Stimulated activated CD8-positive, alpha-beta memory T cell treated with anti-CD3 and anti-CD28 coated beads, Interleukin-7, amount 100 ng/mL, for 1 hour (primary cell): ENCODE measurements at places on chromosomes 1 and 21.

DNA sequence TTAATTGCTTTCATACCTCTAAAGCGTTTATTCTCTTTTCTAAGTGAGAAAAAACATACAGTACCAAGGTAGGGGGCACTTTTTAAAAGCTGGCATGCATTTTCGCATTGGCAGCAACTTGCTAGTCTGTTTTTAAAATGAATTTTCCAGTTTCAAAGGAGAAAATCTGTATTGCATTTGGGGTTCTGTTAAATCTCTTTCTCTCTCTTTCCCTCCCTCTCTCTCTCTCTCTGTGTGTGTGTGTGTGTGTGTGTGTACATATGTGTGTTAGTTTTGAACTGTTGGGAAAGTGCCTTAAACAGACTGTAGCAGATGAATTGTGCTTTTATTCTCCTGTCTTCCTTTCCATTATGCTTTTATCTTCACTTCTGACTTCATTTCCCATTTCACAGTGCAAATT, 7.3 kb downstream of the NIBAN1 start:
- no peak for DNase-seq

GRCh38 chr1:40132383-40133311, 28.5 kb upstream of the RLF start:
- DNase-seq, result no peak

- no peak for DNase-seq
Measured at GRCh38 chr1:231334079-231334666, 3.5 kb downstream of the EXOC8 start.

DNA sequence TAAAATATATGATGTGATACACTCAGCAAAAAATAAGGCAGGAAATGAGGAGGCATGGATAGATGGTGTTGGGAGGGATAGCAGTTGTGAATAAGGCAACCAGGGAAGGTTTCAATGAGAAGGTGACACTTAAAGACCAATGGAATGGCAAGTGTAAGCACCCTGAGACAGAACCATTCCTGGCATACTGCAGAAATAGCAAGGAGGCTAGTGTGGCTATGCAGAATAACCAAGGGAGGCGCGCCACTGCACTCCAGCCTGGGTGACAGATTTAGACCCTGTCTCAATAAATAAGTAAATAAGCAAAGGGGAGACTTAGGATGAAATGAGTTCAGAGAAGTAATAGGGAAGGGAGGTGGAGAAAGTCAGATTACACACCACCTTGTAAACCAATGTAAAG, 113.9 kb downstream of the TOMM20 start:
- no peak for DNase-seq

DNA sequence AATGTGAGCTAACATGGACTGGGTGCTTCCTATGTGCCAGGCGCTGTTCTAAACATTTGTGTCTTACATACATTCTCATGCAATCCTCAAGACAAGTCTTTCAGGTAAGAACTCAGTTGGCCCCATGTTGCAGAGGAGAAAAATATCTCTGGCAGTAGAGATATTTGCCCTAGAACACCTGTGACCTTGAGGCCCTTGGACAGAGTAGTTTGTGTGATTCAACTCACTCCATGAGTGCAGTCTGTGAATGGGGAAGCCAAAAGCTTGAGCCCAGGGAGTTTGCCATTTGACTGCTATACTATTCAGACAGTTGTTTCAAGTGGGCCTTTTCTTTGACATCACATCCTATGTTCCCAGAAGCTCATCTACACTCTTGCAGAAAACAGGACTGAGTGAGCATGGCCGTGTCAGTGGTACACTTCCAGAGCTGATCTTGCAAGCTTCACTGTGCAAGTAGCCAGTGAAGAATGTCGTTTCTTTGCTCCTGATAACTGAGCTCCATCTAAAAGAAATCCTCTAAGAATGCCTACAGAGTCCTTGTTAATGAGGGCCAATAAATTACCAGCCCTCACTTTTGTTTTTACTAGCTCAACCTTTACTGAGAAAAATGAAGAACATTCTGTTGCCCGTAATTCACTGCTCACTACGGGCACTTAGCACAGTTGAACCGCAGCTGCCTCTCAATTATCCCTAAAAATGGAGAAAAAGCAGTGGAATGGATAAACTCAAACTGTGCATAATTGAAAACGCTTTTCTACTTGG, 98.7 kb upstream of the C8B start:
- DNase-seq, result no peak

DNA sequence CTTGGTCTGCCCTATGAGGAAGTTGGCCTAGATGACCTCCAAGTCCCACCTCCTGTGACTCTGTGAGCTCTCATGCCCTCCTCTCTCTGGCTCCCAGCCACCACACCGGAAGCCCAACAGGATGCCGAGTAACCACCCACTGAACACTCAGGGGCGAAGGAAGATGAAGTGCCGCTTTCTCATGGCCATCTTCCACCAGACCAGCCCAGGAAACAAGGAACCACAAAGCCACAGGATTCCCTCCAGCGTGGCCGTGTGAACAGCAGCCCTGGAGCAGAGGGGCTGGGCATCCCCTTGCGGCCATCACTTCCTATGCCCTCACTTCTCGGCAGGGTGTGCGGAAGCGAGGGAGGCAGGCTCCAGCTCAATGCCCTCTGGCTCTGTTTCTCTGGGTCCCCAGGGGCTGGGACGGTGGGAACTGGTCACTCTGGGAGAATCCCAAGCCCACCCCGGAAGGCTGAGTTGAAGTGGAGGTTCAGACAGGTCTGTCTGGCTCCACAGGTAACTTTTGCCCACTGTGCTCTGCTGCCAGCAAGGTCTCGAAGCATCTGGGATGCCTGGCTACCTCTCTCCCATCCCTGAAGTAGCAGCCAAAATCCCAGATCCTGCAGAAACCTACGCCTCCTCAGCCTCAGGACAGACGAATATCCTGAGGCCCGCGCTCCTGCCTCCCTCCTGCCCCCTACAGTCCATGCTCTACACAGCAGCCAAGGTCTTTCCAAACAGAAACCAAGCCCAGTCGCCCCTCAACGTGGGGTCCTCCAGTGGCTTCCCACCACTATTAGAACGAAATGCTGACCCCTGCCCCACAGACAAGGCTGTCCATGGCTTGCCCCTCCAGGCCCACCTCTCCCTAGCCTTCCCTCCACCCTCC, 44.2 kb upstream of the ECE1 start:
- DNase-seq, result peak; percentile 57

DNA sequence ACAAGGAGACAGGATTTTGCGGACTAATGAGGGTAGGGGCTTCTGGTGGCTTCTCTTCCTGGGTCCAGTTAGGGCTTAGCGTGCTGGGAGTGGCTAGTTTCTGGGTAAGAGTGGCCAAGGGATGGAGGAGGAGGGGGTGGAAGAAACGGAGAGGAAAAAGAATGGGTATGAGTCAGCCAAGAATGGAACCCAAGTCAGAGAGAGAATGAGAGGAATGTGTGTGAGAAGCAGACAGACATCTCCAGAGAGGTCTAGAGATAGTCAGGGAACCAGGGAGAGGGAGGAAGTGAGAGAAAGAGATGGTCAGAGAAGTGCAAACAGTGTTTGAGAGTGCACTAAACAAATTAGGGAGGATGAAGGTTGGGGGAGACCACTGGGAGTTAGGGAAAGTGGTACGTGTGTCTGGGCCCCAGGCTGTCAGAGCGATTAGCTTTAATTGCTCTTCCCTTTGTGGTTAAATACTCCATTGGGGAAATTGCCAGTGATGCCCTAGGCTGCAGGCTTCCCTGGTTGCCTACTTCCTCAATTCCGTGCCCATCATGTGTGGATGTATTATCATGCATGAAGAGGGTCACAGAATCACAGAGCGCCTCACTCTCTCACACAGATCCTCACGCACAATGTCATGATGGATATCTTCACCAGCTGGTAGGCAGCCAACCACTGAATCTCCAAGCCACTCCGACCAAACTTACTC, 1.4 kb downstream of the PEA15 start:
- DNase-seq, result no peak

DNA sequence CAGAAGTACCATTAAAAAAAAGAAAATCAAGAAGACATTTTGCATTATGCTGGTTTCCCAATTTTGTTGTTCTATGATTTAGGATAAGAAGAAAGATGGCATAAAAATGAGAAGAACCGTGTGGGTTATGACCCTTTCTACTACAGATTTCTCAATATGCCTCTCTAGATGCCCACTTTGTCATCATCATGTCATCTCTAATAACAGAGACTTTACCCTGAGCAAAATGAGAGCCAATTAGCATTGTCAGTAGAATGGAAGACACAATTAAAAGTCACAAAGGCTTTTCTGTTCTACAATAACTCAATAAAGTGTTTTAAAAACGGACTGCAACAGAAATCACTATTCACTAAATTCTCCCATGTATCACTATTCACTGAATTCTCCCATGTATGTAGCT, 85.5 kb downstream of the RAB3GAP2 start:
- no peak for DNase-seq

DNA sequence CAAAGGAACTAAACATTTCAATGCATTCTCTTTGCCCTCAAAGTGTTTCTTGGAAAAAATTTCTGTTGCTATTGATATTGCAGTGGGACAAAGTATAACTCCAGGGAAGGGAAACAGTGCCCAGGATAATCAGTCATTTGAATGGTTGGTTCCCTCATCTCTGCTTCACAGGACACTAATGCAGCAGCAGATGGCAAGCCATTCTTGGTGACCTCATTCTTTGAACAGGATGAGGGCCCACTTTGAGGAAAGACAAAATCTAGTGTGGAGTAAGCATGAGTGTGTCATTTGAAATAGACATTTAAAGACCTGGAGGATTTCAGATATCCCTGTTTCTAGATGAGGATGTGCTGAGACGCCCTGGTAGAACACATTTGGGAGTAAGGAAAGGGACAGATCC, 32.3 kb downstream of the CHRM3 start:
- DNase-seq, result no peak

- no peak for DNase-seq
Measured at GRCh38 chr1:156515956-156516355, 15.4 kb upstream of the MEF2D start.

DNA sequence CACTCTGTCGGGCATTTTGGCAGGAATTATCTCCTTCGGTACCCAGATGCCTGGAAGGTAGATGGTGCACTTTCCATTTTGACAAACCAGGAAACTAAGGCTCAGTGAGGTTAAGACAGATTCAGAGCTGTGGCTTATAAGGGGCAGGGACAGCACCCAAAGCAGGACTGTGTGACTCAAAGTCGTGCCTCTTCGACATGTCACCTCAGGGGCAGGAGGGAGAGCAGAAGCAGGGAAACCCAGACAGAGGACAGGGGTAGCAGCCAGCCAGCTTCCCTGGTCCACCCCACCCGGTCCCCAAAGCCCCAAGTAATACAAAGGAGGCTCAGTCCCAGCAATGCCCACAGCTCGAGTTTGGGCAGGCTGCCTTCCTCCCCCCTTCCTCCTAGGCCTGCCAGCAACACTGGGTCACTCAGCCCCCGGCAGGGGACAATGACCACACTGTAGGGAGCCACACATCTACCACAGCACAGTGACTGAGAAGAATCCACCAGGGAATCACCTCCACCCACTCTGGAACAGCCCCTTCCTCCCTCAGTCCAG, 2.5 kb downstream of the RHOC start:
- no peak for DNase-seq

DNA sequence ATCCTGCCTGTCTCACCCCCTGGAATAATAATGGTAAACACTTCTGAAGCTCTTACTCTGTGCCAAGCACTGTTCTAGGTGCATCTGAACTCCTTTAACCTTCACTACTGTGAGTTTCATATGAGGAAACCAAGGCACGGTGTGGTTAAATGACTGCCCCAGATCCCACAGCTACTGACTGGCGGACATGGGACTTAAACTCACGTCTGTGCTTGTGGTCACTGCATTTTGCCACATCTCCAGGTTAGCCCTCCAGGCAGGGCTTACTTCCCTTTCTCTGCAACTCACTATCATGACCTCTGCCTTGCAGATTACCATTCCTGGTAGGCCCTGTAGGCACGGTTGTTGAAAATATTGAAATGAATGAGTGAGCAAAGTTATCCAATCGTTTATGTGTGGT, 83.4 kb downstream of the ADSS2 start:
- no peak for DNase-seq

GRCh38 chr1:109438798-109439297, 12.6 kb upstream of the PSMA5 start:
- DNase-seq, result no peak

GRCh38 chr1:206662396-206663092, 22.2 kb upstream of the MAPKAPK2 start:
- no peak for DNase-seq

DNA sequence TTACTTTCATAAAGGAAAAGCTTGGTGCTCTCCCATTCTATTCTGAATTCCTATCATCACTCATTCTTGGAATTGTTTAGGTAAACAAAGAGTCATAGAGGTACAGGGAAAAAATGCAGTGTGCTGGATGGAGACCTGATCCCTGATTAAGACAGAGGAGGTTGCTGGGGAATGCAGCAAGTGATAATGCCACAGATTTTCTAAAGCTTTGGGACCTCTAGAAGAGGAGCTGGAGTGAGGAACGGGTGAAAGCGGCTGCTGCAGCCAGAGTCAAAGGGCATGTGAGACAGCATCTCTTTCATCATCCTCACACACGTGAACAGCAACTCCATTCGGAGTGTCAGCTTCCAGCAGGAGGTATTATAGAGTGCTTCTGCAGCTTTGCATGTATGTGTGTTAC, 54.9 kb upstream of the DIPK1A start:
- DNase-seq, result no peak

DNA sequence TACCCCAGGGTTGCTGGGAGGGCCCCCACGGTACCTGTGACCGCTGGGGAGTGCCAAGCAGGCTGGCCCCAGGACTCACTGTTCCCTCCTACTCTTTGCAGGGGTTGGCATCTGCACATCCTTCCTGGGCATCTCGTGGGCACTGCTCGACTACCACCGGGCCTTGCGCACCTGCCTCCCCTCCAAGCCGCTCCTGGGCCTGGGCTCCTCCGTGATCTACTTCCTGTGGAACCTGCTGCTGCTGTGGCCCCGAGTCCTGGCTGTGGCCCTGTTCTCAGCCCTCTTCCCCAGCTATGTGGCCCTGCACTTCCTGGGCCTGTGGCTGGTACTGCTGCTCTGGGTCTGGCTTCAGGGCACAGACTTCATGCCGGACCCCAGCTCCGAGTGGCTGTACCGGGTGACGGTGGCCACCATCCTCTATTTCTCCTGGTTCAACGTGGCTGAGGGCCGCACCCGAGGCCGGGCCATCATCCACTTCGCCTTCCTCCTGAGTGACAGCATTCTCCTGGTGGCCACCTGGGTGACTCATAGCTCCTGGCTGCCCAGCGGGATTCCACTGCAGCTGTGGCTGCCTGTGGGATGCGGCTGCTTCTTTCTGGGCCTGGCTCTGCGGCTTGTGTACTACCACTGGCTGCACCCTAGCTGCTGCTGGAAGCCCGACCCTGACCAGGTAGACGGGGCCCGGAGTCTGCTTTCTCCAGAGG, 6.8 kb downstream of the XKR8 start:
- no peak for DNase-seq
